ENCODE measurements at places on chromosomes 7 and 10. TPM values are rescaled to one million over a fixed set of nuclear protein-coding genes. Genes with fewer than 3 reads are reported as not detected.

SLC26A3 gene
- total RNA-seq: not detected

GRID2IP gene
- not detected for total RNA-seq

PDE6C gene
- not detected for total RNA-seq

DDIT4 gene
- total RNA-seq: 71.4 TPM

ASAH2 gene
- total RNA-seq: 2.0 TPM

ZNF488 gene
- not detected for total RNA-seq

SNCG gene
- 24.7 TPM for total RNA-seq

FBXL13 gene
- total RNA-seq: 0.24 TPM

ELFN1 gene
- 10.7 TPM for total RNA-seq

VWA2 gene
- not detected for total RNA-seq

PROSER2 gene
- total RNA-seq: 1.2 TPM

FGFR2 gene
- total RNA-seq: 0.70 TPM

HOXA7 gene
- total RNA-seq: not detected

CNPY1 gene
- total RNA-seq: not detected

MYO3A gene
- not detected for total RNA-seq
